ENCODE measurements at places on chromosomes 13 and 19.

DNA sequence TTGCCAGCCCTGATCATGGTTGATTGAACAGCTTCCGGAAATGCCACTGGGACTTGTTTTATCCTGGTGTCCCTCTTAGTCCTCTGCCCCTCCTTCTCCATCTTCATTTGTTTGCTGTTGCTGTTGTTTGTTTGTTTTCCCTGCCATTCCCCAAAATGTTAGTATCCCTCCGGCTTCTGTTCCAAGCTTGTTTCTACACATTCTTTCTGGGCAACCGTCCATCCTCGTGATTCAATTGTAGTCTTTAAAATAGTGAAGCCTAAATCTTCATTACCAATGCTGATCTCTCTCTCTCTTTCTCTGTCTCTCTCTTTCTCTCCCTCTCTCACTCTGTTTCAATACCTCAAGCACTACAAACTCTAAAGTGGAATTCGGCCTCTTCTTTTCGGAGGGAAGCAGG, 649.3 kb upstream of the ARGLU1 start:
- DNase-seq = no peak

- DNase-seq = no peak
These were observed 168.7 kb downstream of the KDM4B start for GRCh38 chr19:5137571-5138124.

DNA sequence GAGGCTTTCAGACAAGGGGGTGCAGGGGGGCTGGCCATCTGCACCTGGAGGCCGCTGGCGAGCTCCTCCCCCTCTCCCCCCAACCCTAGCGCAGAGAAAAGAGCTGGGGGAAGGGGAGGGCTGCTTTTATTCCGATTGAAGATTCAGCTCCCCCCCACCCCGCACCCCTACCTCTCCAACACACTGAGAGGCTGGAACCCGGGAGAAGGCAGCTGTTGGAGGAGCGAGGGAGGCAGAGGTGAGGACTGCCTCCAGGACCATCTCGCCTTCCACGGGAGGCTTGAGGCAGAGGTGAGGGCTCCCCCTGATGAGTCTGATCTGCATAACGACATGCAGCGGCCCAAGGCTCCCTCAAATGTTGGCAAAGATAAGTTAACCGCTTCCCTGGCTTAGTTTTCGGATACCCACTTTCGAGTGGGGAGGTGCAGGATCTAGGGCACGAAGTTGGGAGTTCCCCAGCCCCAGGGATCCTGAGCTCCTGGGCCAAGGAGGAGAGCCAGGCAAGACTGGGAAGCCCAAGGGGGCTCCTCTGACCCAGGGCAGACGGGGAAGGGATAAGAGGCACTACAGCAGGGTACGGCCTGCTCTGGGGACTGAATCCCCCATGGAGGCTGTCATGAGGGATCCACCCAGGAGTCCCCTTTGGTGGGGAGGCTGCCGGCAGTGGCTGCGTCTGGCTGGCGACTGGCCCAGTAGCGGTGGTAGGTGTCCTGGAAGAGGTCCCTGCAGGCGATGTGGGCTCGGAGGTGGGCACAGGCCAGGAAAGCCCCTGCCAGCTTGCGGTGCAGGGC, 1.2 kb upstream of the NUMBL start:
- DNase-seq = no peak

- DNase-seq = no peak
These were observed 174.7 kb downstream of the GPC5 start for GRCh38 chr13:91572944-91573598.

DNA sequence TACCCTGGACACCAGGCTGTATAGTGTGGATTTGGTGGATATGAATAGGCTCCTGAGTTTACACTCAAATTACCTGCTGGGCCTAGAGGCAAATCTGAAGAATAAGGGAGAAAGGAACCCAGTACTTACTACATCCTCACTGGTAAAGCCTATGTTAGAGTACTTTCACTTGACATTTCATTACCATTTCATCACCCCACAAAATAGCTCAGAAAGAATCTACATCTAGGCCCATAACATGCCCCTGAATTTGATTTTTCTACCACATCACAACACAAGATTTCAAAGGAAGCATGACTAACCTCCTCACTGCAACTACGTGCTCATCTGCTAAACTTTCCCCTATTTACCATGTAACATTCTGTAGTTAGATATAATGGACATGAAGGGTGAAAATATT, 43.3 kb downstream of the VWA8 start:
- DNase-seq = no peak

DNA sequence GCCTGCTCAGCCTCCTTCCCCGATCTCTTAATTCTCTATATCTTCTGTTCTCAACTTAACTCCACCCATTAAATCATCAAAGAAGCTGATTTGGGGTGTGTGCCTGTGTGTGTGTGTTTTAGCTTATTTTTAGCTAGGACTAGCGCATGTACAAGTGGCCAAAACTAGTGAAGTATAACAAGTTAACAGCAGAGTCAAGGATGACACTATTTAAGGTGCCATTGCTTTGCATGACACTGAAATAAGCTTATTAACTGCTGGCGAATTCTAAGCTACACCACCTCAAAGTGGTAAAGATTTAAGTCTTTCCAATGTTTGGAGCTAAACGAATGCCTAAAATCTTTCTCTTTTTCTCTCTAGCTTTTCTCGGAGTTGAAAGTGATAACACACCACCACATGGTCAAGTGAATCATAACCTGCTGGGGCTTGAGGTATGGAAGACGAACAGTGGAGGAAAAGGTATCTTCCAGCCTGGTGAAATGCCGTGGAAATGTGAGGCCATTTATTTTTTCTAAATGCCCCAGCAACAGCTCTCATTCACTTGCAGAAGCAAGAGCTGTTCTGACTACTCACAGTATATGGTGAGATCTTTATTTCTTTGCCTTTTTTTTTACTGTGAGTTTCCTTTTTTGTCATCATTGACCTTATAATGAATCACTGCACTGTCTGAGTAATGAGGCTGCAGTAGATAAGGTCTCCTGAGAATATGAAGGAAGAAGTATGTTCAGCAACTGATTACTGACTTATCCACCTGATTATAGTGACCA, 570.3 kb downstream of the PCDH9 start:
- no peak for DNase-seq

- DNase-seq = no peak
These were observed 78.4 kb upstream of the ARHGEF7 start for GRCh38 chr13:111036665-111037064.

GRCh38 chr13:23455401-23456185, 22.1 kb upstream of the SACS start:
- no peak for DNase-seq

GRCh38 chr19:48968179-48968661, 3.1 kb downstream of the FTL start:
- no peak for DNase-seq

DNA sequence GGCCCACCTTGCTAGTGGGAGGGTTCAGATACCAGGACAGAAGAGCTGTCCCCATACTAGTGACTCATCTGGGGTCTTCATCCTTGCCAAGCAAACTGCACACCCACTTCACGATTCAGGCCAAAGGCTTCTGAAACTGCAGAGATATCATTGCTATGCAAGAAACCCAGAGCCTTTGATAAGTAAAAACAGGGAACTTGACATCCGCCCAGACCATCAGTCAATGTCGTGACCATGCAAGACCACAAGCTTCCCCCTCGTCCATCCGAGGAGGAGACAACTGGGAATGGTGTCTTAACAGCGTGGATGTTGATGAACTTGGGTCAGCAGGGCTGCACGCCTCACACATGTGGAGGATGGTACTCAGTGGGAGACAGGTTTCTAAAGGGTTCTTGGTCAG, 58.0 kb downstream of the ABCC4 start:
- no peak for DNase-seq

DNA sequence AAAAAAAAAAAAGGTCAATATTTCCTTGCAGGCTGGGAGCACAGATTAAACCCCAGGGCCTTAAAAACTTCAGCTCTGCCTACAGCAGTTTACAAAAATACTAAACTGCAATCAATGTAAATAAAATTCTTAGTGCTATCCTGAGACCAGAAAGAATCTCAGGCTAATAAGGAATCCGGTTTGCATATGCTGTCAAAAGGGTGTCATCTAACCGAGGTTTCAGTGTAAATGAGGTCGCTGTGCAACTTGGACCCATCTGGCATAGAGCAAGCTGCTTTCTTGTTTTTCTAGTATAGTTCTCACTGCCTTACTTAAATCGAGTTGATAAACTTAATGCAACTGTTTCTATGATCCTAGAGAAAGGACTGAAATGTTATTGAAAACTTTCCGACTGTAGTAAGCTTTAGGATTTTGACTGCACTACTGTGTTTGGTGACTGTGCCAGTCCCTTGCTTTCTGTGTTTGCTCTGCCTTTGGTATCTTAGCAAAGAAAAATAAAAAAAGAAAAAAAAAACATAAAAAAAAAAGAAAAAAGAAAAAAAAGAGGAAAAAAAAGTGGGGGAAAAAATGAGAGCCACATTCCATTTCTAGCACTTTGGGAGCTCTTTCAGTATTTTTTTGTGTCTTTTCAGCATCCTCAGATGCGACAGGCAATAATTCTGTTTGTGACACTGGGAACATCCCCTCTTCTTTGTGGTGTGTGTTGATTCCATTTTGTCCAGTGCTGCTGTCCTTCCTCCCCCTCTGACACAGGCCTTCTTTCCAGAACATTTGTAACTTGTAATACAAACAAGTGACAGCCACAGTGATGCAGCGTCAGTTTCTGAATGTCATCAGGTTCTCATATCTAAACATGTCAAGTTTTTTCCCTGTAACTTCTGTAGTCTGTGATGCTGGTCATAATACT, 340.5 kb downstream of the ZNF536 start:
- DNase-seq = no peak
